Keratinocyte (primary cell): ENCODE measurements at places on chromosomes 12 and 14. TPM values are rescaled to one million over a fixed set of nuclear protein-coding genes. Genes with fewer than 3 reads are reported as not detected.
A peak's percentile ranks its signal among the peaks of the same experiment; 100 is the strongest.

DNA sequence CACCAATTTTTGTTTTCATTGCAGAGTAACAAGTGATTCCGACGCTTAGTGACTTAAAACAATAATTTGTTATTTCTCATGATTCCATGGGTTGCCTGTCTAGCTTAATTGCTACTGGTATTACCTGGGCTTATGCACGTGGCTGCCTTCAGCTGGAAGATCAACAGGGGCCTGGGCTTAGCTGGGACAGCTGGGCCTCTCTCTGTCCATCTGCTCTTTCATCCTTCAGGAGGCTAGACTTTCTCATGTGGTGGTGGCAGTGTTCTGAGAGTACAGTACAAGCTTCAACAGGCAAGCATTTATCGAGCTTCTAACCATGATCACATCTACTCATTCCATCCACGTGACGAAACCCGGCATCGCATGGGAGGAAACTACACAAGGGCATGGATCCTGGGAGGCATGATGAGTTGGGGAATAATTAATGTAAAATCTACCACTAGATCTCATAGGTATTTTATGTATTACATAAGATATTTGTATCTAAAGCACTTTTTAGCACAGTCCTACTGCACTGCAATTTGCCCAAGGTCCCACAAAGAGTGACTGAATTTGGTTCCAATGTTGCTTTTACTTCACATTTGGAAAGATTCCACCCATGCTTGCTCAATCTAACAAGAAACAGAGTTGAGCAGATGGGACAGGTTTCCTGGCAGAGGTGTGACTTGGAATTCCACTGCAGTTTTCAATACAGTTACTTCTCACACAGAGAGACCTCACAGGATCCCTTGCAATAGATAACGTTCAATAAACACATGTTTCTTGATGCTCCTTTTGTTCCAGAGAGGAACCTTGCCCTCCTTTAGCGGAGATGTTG, 153.1 kb upstream of the FRMD6 start:
- DNase-seq: peak; percentile 67
- H3K4me1 ChIP-seq: peaks cover 40% of the 10 kb centered on the region
- H3K27ac ChIP-seq: peak overlapping the region; percentile 87
- H3K27me3 ChIP-seq: no peaks in the 10 kb centered on the region

DNA sequence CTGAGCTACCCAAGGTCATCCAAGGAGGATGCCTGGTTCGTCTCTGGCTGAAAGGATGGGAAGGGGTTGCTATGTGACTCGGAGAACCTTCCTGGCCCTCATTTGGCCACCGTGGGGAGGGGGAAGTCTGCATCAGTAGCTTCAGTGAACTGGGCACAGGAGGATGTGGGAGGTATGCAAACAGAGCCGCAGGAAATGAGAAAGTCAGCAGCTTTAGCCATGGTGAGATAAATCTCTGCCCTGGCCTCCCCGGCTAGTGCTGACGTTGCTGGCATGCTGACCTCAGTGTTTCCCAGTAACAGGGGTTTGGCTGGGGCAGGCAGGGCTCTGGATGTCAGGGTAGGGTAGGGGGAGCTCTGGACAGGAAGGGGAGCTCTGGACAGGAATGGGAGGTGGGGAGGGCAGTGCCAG, 2.3 kb upstream of the CEBPE start:
- no peak for DNase-seq
- no peak overlapping the region for H3K27ac ChIP-seq
- no peak overlapping the region for H3K4me3 ChIP-seq
- H3K27me3 ChIP-seq: no peaks in the 10 kb centered on the region
- H3K36me3 ChIP-seq: no peaks in the 10 kb centered on the region

DNA sequence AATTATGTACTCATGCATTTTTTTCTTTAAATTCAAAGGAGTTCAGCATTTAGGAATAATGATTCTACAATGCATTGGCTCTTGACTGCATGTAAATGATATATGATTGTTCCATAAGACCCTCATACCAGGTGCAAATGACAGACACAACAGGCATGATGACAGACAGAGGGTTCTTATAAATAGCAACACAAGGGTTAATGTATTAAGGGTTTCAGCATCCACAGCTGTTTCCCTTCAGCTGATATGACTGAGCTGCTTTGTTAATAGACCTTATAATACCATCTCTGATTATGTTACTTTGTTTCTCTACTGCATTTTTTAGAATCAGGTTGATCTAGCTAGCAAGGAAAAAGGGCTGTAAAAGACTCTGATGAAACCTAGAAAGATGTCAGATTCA, 90.8 kb upstream of the TMTC2 start:
- no peaks in the 10 kb centered on the region for H3K27me3 ChIP-seq
- no peak overlapping the region for H3K27ac ChIP-seq
- no peak overlapping the region for H3K4me3 ChIP-seq
- H3K4me1 ChIP-seq: no peaks in the 10 kb centered on the region

- no peak overlapping the region for H3K4me3 ChIP-seq
- H3K27me3 ChIP-seq: no peaks in the 10 kb centered on the region
Observed at GRCh38 chr14:66104486-66104885, 381.7 kb upstream of the CCDC196 start.

DNA sequence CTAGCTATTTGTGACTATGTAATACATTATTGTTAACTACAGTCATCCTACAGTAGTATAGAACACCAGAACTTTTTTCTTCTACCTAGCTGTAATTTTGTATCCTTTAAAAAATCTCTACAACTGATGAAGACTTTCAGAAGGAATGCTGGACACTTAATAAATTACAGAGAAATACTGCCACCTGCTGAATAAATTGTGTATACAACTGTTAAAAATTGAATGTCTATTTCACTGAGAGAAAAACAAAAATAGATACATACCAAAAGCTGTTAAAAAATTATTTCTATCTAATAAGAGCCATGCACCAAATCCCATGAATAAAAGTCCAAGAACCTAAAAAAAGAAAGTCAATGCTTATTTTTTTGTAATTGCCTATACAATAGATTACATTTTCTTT, 6.6 kb downstream of the TSPAN19 start:
- H3K36me3 ChIP-seq: no peaks in the 10 kb centered on the region
- peaks cover 5% of the 10 kb centered on the region for H3K27me3 ChIP-seq
- H3K4me1 ChIP-seq: no peaks in the 10 kb centered on the region
- no peak overlapping the region for H3K27ac ChIP-seq
- no peak overlapping the region for H3K4me3 ChIP-seq

DNA sequence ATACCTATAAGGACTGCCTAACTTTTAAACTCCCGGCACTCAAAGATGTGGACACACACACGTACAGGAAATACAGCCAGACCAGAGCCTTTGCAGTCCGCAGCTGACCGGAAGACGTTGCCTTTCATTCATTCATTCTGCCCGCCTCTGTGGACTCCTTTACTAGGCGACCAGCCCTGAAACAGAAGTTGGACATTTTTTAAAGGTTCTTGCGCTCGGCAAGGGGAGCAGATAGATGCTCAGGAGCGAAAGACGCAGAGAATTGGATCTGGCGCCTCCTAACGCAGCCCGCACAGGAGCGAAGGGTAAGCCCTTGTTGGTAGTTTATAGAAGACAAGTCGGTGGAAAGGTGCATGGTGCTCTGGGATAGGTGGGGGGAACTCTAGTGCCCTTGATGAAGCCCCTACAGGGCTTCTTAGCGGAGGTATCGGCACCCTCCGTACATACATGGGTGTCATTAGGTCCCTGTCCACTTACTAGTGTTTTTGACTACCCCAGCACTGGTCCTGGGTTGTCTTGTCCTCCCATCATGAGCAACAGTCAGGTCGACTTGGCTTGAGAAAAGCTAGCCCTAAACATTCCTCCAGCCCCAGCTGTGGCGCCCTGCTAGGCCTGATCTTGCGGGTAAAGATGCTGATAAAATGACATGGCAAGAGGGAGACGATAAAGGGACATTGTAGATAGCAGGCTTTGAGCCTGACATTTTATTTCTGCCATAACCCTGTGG, at the start of gene KDM2B:
Gene KDM2B, minus strand, starts transcription at position 65 of the 727 bp plus-strand sequence. CDS start 112 bp downstream, outside the sequence.
- no peak for DNase-seq
- H3K36me3 ChIP-seq: no peaks in the 10 kb centered on the region
- no peaks in the 10 kb centered on the region for H3K27me3 ChIP-seq
- H3K4me3 ChIP-seq: peak within 1 kb of the TSS; percentile 48

DNA sequence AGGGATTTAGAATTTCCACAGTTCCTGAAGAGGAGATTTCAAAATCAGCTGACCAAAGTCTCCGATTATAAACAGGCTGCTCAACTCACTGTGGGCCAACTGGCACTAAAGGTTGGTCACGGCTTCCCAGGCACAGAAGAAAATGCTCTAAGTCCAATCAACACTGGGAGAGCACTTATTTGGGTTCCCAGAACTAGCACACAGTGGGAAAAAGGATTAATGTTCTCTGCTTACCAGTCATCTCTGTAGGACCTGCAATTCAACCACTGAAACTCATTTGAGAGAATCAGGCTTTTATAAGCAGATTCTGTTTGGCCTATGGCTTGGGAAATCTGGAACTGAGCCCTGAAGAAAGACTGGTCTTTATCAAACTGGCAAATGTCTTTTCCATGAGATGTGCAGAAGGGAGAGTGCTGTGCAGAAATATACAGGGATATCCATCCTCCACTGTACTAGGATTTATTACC, 49.4 kb downstream of the ABCC9 start:
- no peak overlapping the region for H3K27ac ChIP-seq
- no peaks in the 10 kb centered on the region for H3K27me3 ChIP-seq
- no peaks in the 10 kb centered on the region for H3K4me1 ChIP-seq
- H3K36me3 ChIP-seq: no peaks in the 10 kb centered on the region
- no peak for DNase-seq

DNA sequence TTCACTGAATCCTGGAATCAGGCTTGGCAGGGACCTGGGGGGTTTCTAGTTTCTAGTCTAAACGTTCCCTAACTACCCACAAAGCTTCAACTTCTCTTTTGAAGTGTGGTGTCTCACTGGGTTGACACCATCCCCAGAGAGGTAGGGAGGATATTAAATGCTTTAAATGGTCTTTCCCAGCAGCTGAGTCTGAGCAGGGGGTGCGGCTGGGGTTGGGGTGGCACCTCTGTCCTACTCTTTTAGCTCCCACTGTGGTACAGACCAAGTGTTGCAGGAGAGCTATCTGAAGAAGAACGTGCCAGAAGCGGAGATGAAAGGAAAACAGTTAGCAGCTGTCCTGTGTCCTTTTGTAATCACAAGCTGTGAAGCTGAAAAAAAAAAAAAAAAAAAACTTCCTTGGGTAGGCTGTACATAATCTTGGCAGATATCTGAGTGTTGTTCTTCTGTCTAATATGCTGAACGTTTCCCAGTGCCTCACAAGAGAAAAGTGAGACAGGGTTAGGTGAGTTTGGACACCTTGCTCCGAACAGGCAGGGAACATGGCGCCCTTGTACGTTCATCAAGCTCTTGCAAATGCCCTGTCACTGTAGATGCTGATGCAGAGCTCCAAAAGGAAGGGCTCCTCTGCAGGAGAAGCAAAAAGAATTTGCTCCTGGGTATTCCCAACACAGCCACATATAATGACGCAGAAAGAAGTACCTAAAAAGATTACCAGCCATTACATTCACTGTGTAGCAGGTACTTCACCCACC, 447.2 kb downstream of the APAF1 start:
- no peak for DNase-seq
- no peak overlapping the region for H3K27ac ChIP-seq
- H3K4me1 ChIP-seq: no peaks in the 10 kb centered on the region
- no peak overlapping the region for H3K4me3 ChIP-seq
- H3K36me3 ChIP-seq: no peaks in the 10 kb centered on the region
- no peaks in the 10 kb centered on the region for H3K27me3 ChIP-seq

DNA sequence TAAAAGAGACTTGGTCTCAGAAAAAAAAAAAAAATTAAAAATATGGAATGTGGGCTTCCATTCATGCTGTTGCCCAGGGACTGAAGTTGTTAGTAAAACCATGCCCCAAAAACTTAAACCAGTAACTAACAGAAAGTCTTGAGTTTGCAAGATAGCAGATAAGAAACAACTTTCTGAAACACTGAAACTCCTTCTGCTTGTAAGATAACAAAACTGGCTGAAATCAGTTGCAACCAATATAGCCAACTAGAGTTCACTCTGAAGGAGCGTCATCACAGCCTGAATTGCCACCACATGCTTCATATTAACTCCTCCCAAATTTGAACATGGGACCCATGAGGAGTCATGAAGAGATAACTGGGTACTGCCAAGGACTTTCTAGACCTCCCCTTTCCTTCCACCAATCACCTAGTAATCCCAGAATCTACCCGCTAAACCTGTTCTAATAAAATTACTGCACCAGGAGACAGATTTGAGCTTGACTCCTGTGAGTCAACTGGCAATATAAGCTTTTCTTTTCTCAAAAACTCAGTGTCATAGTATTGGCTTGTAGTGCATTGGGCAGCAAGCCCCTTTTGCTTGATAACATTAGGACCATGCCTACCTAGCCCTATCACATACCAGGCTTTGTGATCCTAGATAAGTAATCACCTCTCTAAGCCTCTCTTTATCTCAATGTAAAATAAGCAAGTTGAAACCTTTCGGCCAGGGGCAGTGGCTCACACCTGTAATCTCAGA, 53.6 kb downstream of the R3HDM2 start:
- peak overlapping the region; percentile 18 for H3K27ac ChIP-seq
- H3K4me1 ChIP-seq: peaks cover 10% of the 10 kb centered on the region
- H3K27me3 ChIP-seq: no peaks in the 10 kb centered on the region
- H3K4me3 ChIP-seq: no peak overlapping the region
- DNase-seq: no peak
- no peaks in the 10 kb centered on the region for H3K36me3 ChIP-seq

DNA sequence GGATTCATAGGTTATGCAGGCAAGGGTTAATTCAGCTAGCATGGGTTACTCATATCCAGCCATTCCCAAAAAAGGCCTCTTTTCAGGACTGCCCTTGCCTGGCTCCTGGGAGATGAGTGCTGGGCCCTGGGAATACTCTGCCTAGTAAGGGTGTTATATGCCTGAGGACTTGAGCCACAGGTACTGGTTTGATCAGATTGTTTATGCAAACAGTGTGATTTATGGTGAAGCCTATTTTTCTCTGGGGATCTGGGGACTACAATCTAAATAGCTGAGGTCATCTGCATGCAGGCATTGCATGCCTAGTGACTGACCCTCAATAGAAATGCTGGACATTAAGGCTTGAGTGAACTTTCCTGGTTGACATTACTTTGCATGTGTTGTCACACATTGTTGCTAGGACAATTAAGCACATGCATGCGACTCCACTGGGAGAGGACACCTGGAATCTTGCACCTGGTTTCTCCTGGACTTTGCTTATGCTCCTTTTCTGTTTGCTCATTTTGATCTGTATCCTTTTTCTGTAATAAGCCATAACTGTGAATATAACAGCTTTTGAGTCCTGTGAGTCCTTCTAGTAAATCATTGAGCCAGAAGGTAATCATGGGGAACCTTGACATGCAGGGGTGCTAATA, 73.0 kb downstream of the RAD51B start:
- H3K27me3 ChIP-seq: no peaks in the 10 kb centered on the region
- no peak overlapping the region for H3K27ac ChIP-seq
- no peak for DNase-seq
- no peaks in the 10 kb centered on the region for H3K4me1 ChIP-seq
- H3K36me3 ChIP-seq: no peaks in the 10 kb centered on the region
- no peak overlapping the region for H3K4me3 ChIP-seq

GRCh38 chr12:108860443-108860842, 3.1 kb upstream of the SSH1 start:
- H3K27ac ChIP-seq: no peak overlapping the region
- peaks cover 16% of the 10 kb centered on the region for H3K4me1 ChIP-seq
- DNase-seq: no peak
- no peaks in the 10 kb centered on the region for H3K27me3 ChIP-seq

- H3K4me1 ChIP-seq: no peaks in the 10 kb centered on the region
- DNase-seq: no peak
- no peaks in the 10 kb centered on the region for H3K27me3 ChIP-seq
Observed at GRCh38 chr14:26448181-26448855, 149.5 kb downstream of the NOVA1 start.

- no peak overlapping the region for H3K27ac ChIP-seq
- no peak overlapping the region for H3K4me3 ChIP-seq
- H3K27me3 ChIP-seq: peaks cover 3% of the 10 kb centered on the region
Observed at GRCh38 chr14:20723488-20723887, 22.2 kb upstream of the EDDM3A start.

HSP90B1 gene
- polyA plus RNA-seq: 447 to 954 TPM (median 865 TPM) in 3 replicates

KLRC1 gene
- 0.07 TPM in 1 of 3 replicates, not detected in the others for polyA plus RNA-seq

SMIM10L1 gene
- polyA plus RNA-seq: 2.5 to 3.9 TPM (median 2.6 TPM) in 3 replicates

P2RX7 gene
- polyA plus RNA-seq: 0.12 to 0.21 TPM (median 0.20 TPM) in 3 replicates

ASPG gene
- 0.02 to 0.40 TPM (median 0.10 TPM) in 3 replicates for polyA plus RNA-seq

PIK3C2G gene
- polyA plus RNA-seq: 1.7 to 3.7 TPM (median 2.0 TPM) in 3 replicates
